Left lobe of liver (tissue), 2 donors: ENCODE measurements at places on chromosomes 7 and 10. TPM values are rescaled to one million over a fixed set of nuclear protein-coding genes. Genes with fewer than 3 reads are reported as not detected.

- no peak for DNase-seq
These were observed 46.2 kb downstream of the VWDE start for GRCh38 chr7:12357508-12357907.

DNA sequence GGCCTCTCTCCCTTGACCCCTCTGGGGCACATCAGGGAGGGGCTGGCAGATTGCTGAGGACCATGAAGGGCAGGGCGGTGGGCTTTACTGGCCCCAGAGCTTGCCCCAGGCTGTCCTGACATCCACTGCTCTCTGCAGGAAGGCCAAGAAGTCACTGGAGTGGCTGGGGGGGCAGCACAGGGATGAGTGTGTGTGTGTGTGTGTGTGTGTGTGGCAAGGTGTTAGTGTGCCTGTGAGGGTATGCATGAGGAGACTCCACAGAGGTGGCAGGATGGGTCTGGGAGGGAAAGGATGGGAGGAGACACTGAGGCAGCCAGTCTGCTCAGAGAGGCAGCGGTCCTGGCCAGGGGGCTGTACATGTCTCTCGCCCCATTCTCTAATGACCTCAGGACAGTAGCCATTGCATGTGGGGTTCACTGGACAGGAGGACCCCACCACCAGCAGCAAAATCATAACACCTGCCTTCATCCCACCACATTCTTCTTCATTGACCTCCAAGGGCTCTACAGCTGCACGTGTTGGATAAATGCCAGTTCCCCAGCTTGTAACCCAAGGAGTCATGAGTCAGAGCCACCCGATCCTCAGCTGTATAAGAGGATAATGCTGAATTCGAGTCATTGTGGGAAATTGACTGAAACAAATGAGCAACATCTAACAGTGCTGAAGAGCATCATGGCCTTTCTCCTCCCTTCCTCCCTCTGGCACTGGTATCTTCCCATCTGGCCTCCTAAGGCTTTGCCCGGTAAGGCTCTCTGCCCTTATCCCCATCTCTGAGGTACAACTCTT, 720.5 kb downstream of the GRID1 start:
- no peak for DNase-seq

DNA sequence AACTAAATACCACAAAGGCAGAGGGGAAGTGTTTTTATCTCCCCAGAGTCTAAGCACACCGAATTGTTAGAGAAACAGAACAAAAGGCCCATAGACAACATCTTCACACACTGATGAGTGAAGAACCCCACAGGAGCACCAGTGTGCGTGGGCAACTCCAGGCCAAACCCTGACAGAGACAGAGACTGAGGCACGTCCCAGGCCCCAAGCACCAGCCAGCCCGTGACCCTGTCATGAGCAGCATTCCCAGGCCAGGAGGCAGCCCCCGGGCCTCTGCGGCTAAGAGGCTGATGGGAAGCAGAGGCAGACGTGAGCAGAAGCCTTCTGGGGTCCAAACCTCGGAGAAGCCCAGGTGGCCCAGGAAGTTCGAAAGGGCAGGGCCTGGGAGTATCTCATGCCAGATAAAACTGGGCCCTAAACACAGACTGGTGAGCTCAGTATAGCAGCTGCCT, 184.4 kb downstream of the TCERG1L start:
- DNase-seq, result no peak

GRCh38 chr10:72248468-72249151, 25.1 kb upstream of the DDIT4 start:
- DNase-seq, result peak; percentile 82

GRCh38 chr7:130959743-130960207, 225.8 kb upstream of the KLF14 start:
- no peak for DNase-seq

- DNase-seq, result peak; percentile 7
These were observed 81.3 kb downstream of the GRID1 start for GRCh38 chr10:86285136-86285790.

DNA sequence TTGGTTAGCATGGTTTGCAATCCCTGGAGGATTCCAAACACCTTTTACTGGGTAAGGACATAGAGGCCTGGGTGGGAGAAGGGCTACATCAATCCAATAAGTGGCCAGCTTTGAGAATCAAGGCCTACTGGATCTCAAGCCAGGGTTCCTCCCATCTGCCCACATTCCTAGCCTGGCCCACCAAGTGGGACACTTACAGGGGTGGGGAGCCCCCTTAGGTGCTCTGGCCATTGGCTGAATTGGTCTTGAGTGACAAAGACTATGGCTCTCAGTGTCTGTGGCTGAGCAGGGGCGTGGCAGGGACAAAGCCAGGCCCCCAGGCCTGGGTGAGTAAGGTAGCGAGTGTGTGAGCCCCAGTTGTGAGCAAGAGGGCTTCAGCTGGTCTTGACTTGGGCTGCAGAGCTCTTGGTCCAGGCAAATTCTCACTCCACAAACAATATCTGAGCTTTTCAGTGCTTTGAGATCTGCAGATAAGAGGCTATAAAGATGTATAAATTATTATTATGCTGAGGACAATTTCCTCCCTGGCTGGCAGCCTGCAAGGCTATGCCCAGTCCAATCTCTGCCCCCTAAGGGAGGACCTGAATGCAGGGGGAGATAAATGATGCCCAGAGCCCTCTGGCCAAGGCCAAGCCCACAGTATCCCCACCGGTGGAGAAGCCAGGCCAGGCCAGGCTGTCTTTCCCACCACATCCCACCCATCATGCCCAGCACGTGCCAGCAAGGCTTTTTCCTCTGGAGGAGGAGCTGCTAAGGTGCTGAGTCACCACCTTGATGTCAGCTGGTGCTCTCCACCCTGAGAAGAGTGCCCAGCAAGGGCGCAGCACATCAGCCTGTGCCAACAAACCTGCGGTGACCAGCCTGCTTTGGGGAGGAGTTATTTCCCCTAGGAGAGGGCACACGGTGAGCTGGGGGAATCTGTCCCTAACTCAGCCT, 80.7 kb upstream of the DUSP5 start:
- no peak for DNase-seq

- no peak for DNase-seq
These were observed 8.4 kb downstream of the C10orf105 start for GRCh38 chr10:71711052-71711623.

DNA sequence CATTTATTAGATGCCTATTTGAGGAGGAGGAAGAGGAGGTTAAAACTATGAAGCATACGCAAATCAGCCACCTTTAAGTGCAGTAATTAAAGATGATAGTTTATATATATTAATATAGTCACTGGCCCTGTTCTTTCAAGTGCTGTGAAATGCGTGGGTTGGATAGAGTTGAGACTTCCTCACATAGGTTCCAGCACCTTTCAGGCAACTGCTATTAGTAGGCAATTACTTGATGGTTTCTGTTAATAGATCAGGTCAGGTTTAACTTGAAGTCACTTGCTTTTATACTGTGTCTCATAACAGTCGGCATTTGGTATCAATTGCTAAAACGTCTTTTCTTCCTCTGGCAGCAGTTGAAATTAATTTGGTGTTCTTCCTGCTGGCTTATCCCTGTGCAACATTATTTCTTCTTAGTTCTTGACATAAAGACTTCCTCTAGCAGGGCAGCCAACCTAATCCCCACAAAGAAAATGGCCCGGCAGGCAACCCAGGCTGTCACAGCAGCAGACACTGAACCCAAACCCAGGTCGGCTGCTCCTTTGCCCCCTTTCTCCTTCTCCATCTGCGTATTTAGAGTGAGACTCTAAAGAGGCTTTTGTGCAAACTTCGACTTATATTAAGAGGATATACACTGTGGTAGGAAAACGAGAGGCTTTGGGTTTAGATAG, 35.3 kb upstream of the BET1 start:
- DNase-seq, result no peak

DNA sequence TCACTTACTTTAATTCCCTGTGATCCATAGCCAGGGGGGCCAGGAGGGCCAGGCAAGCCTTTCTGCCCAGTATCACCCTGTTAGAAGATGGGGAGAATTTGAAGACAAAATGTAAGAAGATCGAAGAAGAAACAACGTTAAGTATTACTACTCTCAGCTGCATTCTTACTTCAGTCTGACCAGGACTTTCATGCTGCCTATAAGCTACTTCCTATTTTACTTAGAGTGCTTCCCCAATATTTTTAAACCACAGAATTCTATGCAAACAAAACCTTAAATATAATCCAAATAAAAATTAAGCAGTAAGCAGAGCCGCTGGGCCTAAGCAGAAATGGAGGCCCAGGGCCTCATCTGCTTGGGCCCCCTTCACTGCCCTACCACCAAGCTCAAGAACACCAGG, 117.8 kb downstream of the COL28A1 start:
- no peak for DNase-seq

DNA sequence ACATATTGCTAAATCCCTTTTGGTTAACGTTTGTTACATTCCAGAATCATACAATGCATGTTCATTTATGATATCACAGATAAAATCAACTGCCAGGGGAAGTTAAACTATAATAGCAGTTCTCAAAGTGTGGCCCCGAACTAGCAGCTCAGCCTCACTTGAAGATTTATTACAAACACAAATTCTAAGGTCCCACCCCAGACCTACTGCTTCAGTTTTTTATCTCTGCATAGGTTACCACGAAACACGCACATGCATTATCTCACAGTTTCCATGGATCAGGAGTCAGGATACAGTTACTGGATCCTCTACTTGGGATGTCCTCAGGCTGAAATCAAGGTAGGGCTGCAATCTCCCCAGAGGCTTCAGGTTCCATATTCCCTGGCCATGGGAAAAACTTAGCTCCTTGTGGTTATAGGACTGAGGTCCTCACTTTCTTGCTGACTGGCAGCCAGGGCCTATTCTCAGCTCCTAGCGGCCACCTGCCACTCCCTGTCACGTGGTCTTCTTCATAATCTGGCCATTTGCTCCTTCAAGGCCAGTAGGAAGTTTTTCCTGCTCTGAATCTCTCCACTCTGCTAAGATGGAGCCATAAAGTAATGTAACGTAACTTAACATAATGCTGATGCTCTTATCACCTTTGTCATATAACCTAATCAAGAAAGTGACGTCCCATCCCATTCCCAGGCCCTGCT, 50.5 kb upstream of the YAE1 start:
- DNase-seq, result no peak

GRCh38 chr10:129764011-129764900, 199.8 kb downstream of the EBF3 start:
- peak; percentile 40 for DNase-seq

GRCh38 chr10:52423369-52423768, 109.3 kb downstream of the DKK1 start:
- DNase-seq, result no peak

GRCh38 chr10:1100691-1101368, 44.6 kb downstream of the WDR37 start:
- DNase-seq, result no peak

DNA sequence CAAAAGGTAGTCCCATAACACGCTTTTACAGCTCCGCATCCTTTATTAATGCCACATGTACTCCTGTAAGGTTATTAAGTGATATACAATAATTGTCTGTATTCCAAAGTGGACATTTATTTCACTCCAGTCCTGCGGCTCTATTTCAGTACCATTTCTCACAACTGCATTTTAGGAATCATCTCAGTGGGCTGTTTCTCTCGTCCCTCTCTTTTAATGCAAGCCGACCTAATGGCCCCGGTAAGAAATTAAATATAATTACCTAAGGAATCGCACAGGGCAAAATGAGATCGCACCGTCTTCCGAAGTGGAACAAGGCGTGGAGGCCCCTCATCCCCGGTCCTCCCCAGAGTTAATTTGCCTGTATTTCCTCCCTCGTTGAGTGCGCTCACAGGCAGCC, 216.5 kb downstream of the RAB11FIP2 start:
- DNase-seq, result no peak

- peak; percentile 53 for DNase-seq
These were observed 241.5 kb downstream of the PHTF2 start for GRCh38 chr7:78039790-78040776.

GRCh38 chr7:81811956-81812865, 42.4 kb upstream of the HGF start:
- no peak for DNase-seq

GRCh38 chr10:47167591-47167990, 132.4 kb upstream of the GDF10 start:
- DNase-seq, result no peak

DNA sequence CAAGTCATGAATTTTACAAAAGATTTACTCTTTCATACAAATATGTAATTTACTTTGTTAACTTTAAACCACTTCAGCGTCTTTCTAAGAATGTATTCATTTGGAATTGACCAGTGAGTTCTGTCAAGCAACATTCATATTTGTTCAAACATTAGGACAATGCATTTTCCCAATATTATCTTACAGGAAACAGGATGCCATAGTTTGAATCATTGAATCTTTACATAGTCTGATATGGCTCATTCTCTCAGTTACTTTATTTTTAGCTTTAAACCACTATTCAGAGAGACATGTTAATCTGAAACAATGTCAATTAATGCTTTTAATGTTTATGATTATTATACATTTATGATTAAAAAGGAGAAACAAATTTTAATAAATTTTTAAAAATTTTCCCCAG, 21.1 kb upstream of the MEOX2 start:
- no peak for DNase-seq

- DNase-seq, result no peak
These were observed 21.2 kb downstream of the TECTB start for GRCh38 chr10:112304267-112304859.

GRCh38 chr7:110808361-110808760, 282.6 kb upstream of the LRRN3 start:
- no peak for DNase-seq

GRCh38 chr7:158973941-158974785, 117.8 kb downstream of the DYNC2I1 start:
- DNase-seq, result no peak

DNA sequence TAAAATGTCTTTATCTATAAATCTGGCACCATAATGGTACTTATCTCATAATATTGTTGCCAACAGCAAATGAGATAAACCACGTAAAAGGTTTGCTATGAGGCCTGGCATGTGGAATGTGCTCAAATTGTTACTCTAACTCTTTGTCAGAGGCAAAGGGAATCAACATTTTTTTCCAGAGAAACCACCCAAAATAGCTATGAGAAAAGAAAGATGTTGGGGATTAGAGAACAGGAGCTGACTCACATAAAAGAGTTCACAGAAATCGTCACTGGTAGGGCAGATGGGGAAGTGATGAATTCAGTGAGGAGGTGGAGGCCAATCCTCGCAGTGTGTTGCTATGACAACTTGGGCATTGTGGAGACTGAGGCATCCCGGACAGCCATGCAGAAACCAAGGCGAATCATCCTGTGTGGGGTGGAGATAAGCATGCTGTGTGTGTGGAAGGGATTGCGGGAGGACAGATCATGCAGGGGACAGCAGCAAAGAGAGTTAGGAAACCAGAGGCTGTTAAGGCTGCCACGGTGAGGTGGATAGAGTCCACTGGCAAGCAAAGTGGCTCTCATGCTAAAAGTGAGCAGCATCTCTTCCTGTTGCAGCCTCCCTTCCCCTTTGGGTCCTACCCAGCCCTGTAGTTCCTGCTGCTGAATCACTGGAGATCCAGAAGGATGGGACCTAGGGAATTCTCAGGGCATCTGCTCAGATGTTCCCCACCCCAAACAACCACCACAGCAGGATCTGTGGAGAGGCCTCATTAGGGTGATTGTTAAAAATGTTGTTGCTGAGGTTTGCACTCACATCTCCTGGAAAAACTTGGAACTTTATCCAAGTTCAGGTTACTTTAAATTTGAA, 103.9 kb downstream of the CUBN start:
- no peak for DNase-seq

- no peak for DNase-seq
These were observed 1.5 kb downstream of the ANK3 start for GRCh38 chr10:60388116-60388625.

ADAM12 gene
- total RNA-seq, result not detected

ZP3 gene
- 0.20 TPM for total RNA-seq

AOC1 gene
- 18.9 TPM for total RNA-seq

GNAI1 gene
- total RNA-seq, result 15.6 TPM

STEAP4 gene
- 28.3 TPM for total RNA-seq

DKK1 gene
- total RNA-seq, result 0.38 TPM

LIPF gene
- not detected for total RNA-seq

RBP3 gene
- total RNA-seq, result not detected

SFTPA1 gene
- total RNA-seq, result 4.6 TPM

AKR1C4 gene
- total RNA-seq, result 292 TPM

RALA gene
- total RNA-seq, result 7.8 TPM

SLC18A3 gene
- not detected for total RNA-seq
